ENCODE measurements at places on chromosomes 5 and 9. TPM values are rescaled to one million over a fixed set of nuclear protein-coding genes. Genes with fewer than 3 reads are reported as not detected.

The CCDC187 gene
- 2.8 TPM for total RNA-seq

GRCh38 chr9:117444501-117444900, 29.6 kb upstream of the ASTN2 start:
- DNase-seq, result no peak

The HK3 gene
- not detected for total RNA-seq

DNA sequence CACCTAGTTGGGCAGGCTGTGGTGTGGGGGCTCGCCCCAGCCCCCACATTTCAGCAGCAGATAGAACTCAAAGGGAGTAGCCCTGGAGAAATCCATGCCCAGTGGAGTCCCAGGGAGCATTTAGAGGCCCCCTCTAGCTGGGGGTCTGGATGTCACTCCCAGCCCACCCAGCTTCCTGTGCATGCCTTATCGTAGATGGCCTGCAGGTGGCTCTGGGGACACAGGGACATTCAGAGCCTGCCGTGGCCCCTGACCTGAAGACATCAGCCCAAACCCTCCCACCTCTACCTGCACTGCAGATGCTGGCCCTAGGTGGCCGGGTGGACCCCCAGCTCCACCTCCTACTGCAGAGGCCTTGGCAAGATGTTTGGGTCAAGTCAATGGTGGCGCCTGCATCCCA, 49.0 kb upstream of the LMX1B start:
- no peak for DNase-seq

DNA sequence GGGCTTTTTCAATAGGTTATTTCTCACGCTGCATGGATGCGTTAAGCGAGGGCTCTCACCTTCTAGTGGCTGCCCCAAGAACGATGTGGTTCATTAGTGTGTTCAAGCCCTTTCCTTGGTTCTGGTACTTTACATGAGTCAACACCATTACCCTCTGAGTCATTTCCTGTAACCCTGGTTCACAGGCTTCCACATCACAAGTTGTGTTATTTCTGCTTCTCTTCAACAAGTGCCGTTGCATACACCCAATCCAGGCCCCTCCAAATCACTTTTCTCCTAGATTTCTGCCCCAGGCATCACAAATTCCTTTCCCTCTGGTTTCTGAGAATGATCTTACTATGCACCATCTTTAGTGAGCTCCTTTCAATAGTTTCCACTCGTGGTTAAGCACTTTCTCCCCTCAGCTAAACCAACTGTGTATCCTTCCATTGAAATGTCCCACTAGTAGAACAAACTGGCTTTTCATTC, 69.5 kb upstream of the RAD23B start:
- DNase-seq, result no peak

The TMEM171 gene
- total RNA-seq, result 44.0 TPM

- DNase-seq, result peak; percentile 57
Measured at GRCh38 chr9:7935681-7936080, 136.1 kb upstream of the DMAC1 start.

Measured in stomach (tissue), 19 donors.